ENCODE measurements at places on chromosomes 6 and 20.

DNA sequence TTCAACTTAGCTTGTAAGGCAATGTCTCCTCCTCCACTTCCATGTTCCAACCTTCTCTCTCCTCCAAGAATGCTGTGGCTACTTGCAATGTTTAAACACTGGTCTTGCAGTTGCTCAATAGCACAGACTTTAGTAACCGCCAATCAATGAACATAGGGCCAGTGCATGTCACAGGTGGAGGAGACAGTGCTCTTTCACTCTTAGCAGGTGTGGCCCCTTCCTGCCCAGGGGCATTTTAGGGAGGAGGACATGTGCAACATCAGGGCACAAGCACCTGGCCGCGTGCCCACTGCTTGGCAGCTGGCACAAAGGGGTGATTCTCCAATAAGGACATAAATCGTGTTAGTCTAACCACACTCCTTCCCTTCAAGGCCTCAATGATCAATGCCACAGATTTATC lies 41.3 kb downstream of the ADGRF1 start:
- DNase-seq, result no peak

DNA sequence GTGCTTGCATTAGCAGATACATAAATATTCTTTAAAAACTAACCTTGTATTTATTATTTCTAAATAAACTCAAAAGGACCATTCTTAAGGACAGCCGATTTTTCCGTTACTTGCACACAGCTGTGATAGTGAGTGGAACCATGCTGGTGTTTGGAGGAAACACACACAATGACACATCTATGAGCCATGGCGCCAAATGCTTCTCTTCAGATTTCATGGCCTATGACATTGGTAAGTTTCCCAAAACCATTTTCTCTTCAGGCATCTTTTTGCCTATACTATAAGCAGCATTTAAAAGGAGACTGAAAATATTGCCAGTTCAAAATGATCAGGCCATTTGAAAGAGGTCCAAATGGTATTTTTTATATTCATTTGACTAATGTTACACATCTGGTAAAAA lies 92.3 kb downstream of the ATRN start:
- no peak for DNase-seq

DNA sequence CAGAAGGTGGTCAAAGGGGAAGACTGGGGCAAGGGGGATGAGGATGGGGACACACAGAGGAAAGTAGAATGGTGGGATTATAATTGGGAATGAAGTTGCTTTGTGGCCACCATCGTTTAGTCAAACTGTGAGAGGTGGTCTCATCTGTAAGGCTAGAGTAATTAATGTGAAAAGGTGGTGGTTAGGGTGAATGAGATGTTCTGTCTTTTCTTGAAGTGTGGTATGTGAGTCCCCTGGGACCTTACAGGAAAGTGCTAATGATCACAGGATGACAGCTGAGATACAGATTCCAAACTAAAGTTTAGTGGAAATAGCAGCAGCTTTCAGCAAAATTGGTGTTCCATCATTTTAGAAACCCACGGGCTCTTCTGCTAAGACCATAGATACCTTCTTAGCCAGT lies 10.7 kb downstream of the ZFAND3 start:
- DNase-seq, result no peak

- no peak for DNase-seq
Measured at GRCh38 chr20:31711179-31712111, 11.2 kb downstream of the BCL2L1 start.

DNA sequence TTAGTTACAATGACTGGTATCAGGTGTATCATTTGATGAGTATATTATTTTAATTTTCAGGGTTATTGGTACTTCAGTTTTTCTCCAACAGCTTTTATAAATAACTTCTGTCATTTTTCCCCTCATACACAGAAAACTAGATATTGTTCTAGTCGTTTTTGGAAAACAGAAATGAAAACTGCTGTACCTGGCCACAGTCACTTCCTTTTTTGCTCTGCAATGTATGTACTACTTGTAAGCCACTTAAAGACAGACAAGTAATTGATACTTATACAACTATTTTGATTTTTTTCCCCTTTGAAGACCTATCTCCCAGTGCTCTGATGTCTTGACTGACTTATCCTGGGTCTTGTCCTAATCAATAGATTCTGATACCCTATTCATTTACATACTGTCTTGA lies 218.6 kb upstream of the RUNX2 start:
- DNase-seq, result no peak
